Activated CD4-positive, alpha-beta T cell treated with anti-CD3 and anti-CD28 coated beads, Interleukin-2, amount 50 U/mL, for 1 hour (primary cell): ENCODE measurements at places on chromosomes 3 and 15.

GRCh38 chr3:193590088-193590856 is 2.7 kb upstream of the OPA1 start:
- no peak for DNase-seq

- no peak for DNase-seq
Measured at GRCh38 chr15:83248151-83249029, 36.1 kb downstream of the BNC1 start.

DNA sequence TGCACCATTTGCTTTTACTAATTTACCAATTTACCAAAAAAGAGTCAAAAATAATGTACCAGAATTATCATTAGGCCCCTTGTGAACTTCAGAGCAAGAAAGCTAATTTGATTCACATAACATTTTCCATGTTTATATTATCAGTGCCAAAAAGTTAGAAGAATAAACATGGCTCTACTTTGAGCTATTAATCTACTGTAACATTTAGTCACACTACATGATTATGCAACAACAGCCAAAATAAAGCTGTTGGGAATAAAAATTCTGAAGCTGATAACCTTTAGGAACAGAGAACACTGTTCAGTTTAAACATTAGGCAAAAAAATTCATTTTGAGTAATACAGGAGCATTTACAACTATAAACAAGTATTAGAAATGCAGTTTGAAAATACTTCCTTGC is 63.6 kb downstream of the PROS1 start:
- no peak for DNase-seq

DNA sequence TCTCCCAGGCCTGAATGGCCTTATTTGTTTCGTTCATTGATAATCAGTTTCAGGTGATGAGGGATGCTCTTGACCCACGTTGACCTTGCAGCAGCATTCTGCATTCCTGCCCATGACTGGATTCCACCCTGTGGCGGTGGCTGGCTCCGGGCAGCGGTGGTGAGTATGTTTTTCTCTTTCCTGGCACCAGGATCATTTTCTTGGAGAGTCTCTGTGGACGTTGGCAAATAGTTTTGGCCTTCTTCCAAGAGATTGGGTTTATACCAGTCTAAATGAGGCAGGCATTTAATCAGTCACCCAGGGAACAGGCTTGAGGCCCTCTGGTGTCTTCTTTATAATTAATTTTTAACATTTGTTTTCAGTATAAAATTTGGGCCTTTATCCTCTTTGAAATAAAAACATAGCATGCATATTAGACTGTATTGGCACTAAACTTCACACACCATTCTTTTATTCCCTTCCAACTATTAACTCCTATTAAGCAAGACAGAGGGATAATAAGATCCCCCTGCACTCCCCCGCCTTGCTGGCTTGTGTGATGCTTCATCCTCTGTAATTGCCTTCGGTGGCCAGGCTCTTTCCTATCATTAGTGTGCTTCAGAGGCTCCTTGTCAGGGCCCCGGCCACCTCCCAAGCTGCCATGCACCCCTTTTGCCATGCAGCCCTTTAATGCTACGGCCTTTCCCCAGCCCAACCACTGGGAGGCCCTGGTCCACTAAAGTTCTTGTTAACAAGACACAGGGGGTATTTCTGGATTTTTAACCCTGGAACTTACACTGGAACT is 176.2 kb upstream of the TOPAZ1 start:
- DNase-seq = no peak

GRCh38 chr3:134840459-134840858 is 45.4 kb downstream of the EPHB1 start:
- no peak for DNase-seq

GRCh38 chr3:115876876-115877614 is 253.7 kb downstream of the GAP43 start:
- DNase-seq = no peak

- peak; percentile 62 for DNase-seq
Measured at GRCh38 chr3:32296251-32297204, 58.0 kb downstream of the CMTM8 start.

GRCh38 chr15:29889542-29890329 is 67.5 kb upstream of the TJP1 start:
- no peak for DNase-seq

- DNase-seq = no peak
Measured at GRCh38 chr3:50483374-50483773, 20.1 kb downstream of the CACNA2D2 start.

- no peak for DNase-seq
Measured at GRCh38 chr3:131491084-131491483, 11.7 kb downstream of the MRPL3 start.

DNA sequence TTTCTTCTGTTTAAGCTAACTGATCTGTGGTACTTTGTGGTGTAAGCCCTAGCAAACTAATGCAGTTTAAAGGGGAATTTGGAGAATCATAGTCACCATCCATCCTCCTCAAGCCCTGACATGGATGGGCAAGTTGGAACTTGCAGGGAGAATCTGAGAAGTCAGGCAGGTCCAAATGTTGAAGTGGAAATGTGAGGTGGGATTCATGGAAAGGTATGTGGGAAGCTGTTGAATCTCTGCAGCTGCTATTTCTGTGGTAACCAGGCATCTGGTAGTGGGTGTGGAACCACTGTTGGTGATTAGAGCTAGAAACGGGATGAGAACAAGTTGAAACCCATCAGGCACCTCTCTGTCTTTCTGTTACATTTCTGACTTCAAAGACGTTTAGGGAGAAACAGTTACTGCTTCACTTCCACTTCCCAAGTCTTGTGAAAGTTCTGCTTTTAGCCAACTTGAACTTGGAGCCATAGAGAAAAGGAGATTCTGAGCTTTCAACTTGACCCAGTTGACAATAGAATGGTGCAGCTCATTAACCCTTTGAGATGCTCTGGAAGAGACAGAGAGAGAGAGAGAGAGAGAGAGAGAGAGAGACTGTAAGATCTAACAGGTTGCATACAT is 38.1 kb upstream of the NMNAT3 start:
- DNase-seq = no peak

DNA sequence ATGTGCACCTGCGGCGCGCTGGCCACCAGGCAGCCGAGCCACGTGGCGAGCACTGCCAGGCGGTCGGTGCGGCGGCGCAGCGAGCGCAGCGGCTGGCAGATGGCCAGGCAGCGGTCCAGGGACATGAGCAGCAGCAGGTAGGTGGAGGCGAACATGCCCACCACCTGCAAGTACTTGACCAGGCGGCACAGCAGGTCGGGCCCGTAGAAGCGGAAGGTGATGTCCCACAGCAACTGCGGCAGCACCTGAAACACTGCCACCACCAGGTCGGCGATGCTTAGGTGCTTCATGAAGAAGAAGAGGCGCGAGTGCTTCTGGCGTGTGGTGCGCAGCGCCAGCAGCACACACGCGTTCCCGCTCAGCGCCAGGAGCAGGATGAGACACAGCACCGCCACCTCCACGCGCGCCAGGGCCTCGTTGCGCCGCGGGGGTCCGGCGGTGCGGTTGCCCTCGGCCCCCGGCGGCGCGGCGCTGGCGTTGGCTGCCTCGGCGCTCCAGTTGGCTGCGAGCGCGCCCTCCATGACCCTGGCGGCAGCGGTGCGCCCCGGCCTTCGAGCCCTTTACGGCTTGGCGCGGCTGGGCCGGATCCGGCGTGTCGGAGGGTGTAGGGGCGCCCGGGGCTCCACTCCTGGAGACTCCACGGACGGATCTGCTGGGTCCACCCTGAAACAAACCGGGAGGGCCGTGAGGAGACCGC is 1.6 kb downstream of the OXTR start:
- no peak for DNase-seq

DNA sequence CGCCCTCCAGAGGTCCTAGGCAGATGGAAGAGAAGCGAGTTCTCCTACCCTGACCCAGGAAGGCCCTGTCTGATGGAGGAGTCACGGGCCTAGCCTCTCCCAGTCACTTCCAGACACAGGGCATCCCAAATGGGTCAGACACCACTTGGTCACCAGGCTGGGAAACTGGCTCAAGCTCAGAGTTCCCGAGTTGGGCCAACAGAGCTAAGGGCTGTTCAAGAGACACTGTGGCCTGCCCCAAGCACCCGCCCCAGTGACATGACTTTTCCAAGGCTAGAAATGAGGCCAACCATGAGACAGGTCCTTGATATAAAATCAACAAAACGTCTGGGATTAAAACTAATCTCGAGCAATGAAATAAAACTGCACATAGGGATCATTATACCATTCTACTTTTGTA is 113.8 kb downstream of the IQSEC1 start:
- DNase-seq = no peak

DNA sequence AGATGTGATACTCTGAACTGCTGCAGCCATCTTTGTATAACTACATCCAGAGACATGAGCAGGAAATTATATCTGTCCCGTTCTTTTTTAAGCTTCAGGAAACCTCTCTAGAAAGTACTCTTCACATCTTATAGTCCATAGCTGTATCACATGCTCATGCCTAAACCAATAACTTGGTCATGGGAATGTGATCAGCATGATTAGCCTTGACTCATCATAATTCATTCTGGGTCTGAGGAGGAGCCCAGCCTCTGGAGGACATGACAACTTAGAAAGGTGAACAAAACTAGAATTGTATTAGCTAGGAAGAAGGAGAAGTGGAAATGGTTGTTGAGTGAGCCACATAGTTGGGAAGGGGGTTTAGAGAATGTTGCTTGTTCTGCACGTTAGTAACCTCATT is 12.9 kb downstream of the PPM1L start:
- no peak for DNase-seq

- DNase-seq = no peak
Measured at GRCh38 chr3:195236801-195237570, 34.0 kb downstream of the XXYLT1 start.

- no peak for DNase-seq
Measured at GRCh38 chr3:150110097-150110496, 139.4 kb upstream of the PFN2 start.

GRCh38 chr15:60720493-60721256 is 241.7 kb upstream of the ICE2 start:
- DNase-seq = peak; percentile 41

- no peak for DNase-seq
Measured at GRCh38 chr3:123476967-123477750, 28.3 kb upstream of the ADCY5 start.

- DNase-seq = no peak
Measured at GRCh38 chr15:63872759-63873510, 39.2 kb upstream of the HERC1 start.

GRCh38 chr3:168024537-168024941 is 71.2 kb downstream of the GOLIM4 start:
- no peak for DNase-seq

GRCh38 chr3:43063114-43063513 is 42.8 kb downstream of the POMGNT2 start:
- no peak for DNase-seq

DNA sequence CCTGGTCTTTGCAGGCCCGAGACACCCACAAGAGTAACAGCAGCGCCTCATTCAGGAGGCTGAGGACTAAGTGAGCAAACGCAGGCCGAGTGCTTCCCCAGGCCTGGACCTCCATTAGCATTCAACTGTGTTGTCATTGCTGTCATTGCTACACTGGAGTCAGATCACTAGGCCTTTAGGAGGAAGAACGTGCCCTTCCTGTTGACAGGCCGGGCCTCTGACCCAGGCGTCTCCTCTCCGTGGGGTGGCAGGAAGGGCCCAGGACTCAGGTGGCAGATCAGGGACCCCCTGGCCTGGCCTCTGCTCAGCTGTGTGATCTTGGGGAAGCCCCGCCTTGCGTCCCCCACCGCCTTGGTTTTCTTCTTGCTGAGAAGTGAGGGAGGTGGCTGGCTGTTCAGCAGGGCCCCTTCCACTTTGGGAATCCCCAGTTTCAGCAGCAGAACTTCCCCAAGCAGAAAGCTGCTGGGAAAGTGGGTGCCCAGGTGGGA is 19.1 kb downstream of the ZDHHC19 start:
- DNase-seq = peak; percentile 35

DNA sequence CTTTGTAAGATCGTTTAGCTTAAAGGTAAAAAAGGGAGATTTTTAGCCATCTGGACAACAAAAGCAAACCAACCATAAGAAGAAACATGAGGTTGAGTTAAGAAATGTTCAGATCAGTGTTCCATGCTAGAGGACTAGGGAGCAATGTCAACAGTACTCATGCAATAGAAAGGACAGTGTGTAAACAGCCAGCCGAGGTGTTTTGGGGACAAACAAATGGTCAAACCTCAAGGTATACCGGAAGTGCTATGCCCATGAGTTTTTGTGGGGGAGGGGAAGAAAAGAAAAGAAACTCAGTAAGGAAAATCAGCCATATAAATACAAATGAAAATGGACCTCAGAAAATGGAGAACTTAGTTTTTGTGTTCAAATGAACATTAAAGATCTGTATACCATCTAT is 289.5 kb upstream of the GRM7 start:
- DNase-seq = no peak

GRCh38 chr3:38646062-38646461 is 3.4 kb downstream of the SCN5A start:
- DNase-seq = no peak

DNA sequence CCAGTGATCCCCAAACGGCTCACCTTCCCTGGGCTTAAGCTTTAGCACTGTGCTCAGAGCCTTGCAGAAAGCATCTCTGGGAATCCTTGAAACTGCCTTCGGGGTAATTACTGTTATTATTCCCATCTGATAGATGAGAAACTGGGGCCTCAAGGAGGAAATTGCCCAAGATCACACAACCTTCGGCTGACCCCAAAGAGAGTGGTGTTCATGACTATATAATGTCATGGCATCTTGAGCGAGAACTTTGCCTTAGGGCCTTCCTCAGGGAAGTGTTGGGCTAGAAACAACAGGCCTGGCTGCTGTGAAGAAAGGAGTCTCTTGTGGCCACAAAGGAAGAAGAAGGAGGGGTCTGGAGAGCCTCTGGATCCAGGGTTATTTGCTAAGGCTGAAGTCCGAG is 388.7 kb upstream of the CFAP20DC start:
- no peak for DNase-seq

GRCh38 chr3:25416176-25416575 is 11.9 kb upstream of the RARB start:
- DNase-seq = no peak

- no peak for DNase-seq
Measured at GRCh38 chr15:74954515-74954914, 2.1 kb downstream of the RPP25 start.

DNA sequence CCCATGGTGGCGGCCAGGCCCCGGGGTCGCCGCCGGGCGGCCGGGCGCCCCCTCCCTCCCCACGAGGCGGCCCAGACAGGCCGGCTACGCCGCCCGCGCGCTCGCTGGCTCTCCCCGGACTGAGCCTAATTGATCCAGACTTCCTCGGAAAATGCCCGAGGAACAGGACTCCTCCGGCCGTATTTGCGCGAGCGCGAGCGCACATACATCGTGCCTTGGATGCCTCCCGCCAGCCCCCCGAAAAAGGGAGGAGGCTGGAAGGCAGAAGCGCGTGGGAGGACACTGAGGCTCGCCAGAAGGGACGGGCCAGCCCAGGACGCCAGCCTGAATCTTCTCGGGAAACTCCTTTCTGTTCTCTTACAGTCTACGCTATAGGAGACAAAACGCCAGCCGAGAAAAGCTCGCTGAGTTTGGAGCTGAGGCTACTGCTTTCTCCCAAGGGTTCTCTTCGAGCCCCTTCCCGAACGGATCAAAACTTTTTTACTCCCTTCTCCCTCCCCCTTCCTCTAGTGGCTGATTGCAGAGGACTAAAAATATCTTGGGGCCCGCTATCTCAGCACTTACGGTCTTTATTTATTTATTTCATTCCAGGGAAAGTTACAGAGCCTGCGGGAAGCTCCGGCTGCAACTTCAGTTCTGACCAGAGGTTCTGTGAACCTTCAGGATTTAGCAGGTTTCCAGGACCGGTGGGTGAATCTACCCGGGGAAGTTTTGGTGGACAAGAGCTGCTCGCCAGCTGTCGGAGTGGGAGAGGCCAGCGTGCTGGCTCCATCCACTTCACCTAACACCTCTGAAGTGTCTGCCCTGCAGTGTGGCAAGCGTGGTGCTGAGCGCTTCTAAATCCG is at the start of gene PDZRN3:
TSS of gene PDZRN3 (minus strand) at position 121 of the 845 bp plus-strand sequence.
- no peak for DNase-seq
